ENCODE measurements at places on chromosomes 3 and 15. TPM values are rescaled to one million over a fixed set of nuclear protein-coding genes. Genes with fewer than 3 reads are reported as not detected.

The DPPA4 gene
- not detected for total RNA-seq

The ACTRT3 gene
- total RNA-seq = 3.8 TPM

The STRA6 gene
- total RNA-seq = 1.9 TPM

The ZBTB20 gene
- total RNA-seq = 7.1 TPM

The POLQ gene
- 9.2 TPM for total RNA-seq

The LZTFL1 gene
- 8.6 TPM for total RNA-seq

The ARIH1 gene
- 29.3 TPM for total RNA-seq

The NRG4 gene
- total RNA-seq = not detected

The PLD1 gene
- total RNA-seq = 9.0 TPM

The PLSCR5 gene
- not detected for total RNA-seq

The DAPK2 gene
- 7.3 TPM for total RNA-seq

The SLC22A14 gene
- not detected for total RNA-seq

DNA sequence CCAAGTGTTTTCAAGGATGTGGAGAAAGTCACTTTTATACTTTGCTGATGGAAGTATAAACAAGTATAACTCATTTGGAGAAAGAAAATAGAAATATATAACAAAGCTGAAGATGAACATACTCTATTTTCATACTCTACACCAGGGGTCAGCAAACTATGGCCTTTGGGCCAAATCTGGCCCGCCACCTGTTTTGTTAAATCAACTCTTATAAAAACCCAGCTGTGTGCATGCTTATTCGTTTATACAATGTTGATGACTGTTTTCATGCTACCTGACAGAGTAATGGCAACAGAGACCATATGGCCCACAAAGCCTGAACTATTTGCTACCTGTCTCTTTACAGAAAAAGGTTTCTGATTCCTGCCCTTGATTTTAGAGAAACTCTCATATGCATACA is 124.0 kb downstream of the NR1D2 start:
- DNase-seq = no peak

DNA sequence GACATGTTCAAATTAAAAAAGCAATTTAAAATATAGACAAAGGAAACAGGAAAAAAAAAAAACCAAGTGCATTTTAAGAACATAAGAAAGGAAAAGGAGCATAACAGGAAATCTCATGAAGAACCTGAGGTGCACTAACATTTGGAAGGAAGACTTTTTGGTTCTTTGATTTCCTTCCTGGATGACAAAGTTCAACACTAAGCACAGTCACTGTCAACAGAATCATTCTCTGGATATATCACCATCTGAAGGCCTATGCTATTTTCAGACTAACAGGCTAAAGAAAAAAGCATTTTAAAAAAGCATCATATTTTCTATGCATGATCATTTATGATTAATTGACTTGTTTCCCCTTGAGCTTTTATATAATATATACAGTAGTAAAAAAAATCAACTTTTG is 349.6 kb downstream of the PLCL2 start:
- DNase-seq = no peak

DNA sequence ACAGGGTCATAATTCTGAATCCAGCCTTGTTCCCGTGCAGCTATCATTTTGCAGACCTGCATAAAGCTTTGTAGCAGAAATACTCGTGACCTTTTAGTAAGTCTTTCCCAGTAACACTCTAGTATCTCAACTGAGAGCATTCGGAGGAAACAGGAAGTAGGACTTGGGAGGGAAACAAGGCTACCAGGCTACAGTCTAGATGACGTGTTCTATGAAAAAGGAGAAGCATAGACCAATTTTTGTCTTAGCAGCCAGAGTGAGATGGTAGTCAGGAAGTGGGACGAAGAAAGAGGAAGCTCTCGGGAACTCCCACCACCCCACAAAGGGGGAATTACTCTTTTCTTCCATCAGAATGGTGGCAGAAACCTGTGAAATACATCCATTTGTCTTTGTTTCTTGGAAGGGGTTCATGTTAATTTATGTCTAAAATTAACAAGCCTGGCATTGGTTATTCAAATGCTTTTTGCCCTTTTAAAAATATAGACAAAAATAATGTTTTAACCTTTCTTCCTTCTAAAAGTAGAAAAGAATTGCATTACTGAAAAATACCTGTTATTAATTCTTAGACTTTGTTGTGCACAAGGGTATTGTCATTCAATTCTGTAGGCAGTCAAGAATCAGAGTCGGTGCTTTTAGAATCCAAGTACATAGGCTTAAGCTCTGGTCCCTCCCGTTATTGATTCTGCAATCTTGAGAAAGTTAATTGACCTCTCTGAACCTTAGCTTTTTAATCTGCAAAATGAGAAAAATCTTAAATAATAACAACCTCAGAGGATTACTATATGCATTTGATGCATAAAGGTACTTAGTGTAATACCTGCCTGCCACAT is 1.6 kb upstream of the SUCNR1 start:
- no peak for DNase-seq

GRCh38 chr15:46207341-46207740 is 572.5 kb downstream of the SQOR start:
- no peak for DNase-seq

DNA sequence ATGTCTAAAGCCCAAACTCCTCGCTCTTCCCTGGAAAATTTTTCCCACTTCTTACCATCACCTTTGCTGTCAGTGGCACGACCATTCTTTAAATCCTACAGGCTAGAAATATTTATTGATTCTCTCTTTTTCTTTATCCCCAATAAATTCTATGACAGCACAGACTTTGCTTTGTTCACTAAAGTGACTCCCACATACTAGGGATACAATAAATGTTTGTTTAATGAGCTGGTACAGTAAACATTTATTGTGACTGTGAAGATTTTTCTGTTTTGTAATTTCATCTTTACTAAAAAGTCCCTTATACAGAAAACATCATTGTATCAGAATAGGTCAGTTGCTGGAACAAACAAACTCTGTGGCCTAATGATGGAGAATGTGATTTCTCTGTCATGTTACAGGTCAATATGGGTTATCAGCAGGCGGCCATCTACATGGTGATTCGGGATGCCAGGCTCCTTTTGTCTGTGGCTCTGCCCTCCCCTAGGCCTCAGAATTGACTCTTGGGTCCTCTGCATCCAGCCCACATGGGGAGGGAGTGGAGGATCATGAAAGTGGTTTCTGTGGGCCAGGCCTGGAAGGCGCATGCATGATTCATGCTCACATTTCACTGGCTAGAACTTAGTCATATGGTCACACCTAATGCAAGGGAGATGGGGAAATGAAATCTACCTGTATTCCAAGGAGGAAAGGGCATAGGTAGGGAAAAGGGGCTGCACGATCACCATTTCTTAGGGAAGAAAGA is 22.7 kb upstream of the KNG1 start:
- no peak for DNase-seq

- DNase-seq = no peak
Measured at GRCh38 chr15:80531796-80532195, 127.6 kb downstream of the ARNT2 start.

DNA sequence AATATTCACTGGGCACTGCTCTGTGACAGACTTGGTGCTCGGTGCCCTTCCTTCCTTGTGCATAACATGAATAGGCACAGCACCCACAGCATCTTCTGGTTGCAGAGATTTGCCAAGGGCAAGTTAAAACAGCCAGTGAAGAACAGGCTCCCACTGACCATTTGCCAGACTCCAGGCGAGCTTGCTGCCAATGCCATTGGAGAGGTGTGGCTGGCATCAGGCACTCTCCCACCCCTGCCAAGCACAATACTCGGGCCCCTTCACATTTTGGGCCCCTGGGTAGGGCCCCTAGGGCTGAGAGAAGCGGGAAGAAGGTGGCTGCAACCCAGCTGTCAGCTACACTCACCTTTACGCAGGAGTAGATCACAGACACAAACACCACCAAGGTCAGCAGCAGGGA is 112.1 kb downstream of the SEC22A start:
- DNase-seq = no peak

- DNase-seq = no peak
Measured at GRCh38 chr3:126685021-126685420, 19.0 kb upstream of the CHCHD6 start.

DNA sequence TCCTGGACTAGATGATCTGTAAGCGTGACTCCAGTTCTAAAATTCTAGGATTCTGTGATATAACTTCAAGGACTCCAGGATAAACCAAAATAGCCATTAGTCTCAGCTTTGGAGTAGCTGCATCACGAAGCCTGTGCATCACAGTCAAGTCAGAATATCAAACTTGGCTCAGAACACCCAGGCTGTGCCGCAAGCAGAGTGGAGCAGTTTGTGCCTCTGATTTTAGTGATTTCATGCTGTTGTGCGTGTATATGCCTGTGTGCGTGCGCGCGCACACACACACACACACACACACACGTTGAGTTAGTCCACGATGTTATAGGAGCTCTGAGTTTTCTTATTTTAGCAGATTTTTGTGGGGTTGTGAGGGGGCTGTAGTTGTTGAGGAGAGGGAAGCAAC is 356.6 kb upstream of the KCNH8 start:
- DNase-seq = no peak

GRCh38 chr3:158086361-158086760 is 19.9 kb downstream of the SHOX2 start:
- no peak for DNase-seq

- DNase-seq = no peak
Measured at GRCh38 chr3:128449111-128449638, 17.5 kb downstream of the DNAJB8 start.

DNA sequence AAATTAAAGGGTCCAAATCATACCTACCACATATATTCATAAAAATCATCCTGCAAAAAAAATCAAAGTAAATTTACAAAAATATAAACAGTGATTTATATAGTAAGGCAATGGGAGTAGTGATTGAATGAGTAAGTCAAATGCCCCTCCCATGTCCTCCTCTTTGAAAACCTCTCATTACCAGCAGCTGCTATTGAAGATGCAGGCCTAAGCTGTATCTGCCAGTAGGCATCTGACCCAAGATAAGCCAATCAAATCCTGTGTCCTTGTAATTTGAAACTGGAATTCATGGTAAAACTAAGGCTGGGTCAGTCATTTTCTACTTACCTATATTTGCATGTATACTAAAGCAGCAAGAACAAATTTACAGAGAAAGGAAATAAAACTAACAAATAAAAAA is 60.4 kb upstream of the POU1F1 start:
- DNase-seq = no peak

DNA sequence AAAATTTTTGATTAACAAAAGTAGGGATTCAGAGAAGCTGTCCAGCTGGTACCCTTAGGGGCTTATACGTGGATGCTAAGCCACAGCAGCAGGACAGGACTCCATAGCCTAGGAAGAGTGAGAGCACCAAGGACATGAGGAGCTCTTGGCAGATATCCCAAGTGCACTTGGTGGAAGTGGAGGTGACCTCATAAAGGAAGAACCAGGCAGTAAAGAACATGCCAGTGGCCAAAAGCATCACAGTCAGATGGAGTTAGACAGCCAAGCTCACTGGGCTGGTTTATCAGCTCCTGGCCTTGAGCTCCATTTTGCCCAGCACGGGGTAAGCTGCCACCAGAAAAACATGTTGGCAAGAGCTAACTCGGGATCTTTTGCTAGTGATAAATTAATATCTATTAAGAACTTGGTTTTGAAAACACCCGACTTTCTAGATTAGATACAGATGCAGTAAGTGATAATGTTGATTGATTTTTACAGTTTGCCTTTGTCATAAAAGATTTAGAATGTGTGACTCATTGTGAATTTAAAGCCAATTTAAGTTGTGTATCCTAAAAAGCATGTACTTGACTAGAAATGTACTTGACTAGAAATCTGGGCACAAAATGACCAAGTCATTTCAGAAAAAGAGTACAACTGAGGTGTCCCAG is 108.0 kb downstream of the CMSS1 start:
- DNase-seq = no peak

GRCh38 chr3:22371607-22372291 is 620.7 kb upstream of the ZNF385D start:
- no peak for DNase-seq

GRCh38 chr15:90241343-90242192 is 7.6 kb downstream of the GDPGP1 start:
- no peak for DNase-seq

DNA sequence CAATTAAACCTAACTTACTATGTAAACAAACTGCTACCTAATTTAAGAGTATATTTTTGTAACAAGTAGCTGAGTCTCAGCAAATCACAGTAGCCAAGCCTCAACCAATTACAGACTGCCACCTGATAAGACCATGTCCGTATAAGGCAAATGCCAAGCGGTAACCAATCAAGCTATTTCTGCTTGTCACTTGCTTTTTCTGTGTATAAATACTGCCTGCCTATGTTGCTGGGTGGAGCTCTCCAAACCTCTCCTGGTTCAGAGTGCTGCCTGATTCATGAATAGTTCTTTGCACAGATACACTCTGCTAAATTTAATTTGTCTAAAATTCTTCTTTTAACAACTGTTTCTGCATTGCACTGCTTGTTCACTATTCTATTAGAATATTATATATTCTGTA is 42.6 kb downstream of the ZNF148 start:
- DNase-seq = no peak

DNA sequence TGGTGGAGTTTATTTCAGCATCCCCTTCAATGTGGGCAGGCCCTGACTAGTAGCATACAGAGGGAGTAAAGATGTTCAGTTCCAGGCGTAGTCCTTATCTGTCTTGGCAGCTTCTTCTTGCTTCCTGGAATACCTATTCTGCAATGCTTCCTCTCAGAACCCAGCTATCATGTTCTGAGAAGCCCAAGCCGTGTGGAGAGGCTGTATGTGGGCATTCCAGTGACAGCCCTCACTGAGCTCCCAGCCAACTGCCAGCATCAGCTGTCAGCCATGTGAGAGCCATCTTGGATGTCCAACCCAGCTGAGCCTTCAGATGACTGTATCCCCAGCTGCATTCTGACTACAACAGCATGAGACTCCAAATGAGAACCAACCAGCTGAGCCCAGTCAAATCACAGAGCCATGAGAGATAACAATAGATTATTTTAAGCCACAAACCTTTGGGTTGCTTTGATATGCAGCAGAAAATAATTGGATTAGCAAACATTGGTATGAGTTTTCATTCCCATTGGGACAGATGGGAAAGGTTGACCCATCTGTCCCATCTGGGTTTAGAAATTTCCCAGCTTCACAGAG is 8.4 kb upstream of the CMTM7 start:
- DNase-seq = no peak

GRCh38 chr15:87849181-87849580 is 407.4 kb downstream of the NTRK3 start:
- DNase-seq = no peak

DNA sequence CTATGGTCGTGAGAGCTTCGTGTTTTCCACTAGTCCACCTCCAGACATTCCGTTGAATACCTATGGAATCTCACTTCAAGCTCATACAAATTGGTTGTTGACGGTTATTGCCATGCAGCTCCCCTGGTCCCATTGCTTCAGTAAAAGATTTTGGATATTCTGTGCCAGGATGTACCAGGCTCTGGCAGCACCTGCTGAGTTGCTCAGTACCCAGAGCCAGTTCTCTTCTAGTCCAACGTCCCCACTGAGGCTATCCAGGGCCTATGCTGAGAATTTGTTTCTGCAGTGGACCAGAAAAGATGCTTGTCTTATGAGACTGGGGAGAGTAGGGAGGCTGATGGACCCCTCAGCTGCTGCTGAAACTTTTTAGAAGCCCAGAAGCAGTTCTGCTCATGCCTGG is 278.9 kb downstream of the FEZF2 start:
- no peak for DNase-seq

Measured in epithelial cell of proximal tubule (primary cell).